ENCODE measurements at places on chromosomes 6 and 20.

GRCh38 chr6:105094133-105094640, 85.6 kb downstream of the POPDC3 start:
- no peak for DNase-seq

- no peak for DNase-seq
These were observed 60.5 kb downstream of the FNDC1 start for GRCh38 chr6:159229651-159230051.

- DNase-seq = no peak
These were observed 16.6 kb upstream of the FBXO9 start for GRCh38 chr6:53048431-53049195.

- no peak for DNase-seq
These were observed 96.5 kb downstream of the SNAP25 start for GRCh38 chr20:10315138-10315537.

DNA sequence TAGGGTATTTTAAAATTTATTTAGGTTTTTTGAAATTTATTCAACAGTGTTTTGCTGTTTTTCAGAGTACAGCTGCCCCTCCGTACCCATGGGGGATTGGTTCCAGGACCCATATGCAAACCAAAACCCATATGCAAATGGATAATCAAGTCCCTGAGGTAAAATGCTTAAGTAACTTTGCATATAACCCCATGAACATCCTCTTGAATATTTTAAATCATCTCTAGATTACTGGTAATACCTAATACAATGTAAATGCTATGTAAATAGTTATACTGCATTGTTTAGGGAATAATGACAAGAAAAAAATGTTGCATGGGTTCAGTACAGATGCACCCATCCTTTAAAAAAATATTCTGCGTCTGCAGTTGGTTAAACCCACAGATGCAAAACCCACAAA, 547.9 kb upstream of the CDH4 start:
- no peak for DNase-seq

GRCh38 chr6:34992376-34992775, 103.3 kb downstream of the ANKS1A start:
- no peak for DNase-seq

DNA sequence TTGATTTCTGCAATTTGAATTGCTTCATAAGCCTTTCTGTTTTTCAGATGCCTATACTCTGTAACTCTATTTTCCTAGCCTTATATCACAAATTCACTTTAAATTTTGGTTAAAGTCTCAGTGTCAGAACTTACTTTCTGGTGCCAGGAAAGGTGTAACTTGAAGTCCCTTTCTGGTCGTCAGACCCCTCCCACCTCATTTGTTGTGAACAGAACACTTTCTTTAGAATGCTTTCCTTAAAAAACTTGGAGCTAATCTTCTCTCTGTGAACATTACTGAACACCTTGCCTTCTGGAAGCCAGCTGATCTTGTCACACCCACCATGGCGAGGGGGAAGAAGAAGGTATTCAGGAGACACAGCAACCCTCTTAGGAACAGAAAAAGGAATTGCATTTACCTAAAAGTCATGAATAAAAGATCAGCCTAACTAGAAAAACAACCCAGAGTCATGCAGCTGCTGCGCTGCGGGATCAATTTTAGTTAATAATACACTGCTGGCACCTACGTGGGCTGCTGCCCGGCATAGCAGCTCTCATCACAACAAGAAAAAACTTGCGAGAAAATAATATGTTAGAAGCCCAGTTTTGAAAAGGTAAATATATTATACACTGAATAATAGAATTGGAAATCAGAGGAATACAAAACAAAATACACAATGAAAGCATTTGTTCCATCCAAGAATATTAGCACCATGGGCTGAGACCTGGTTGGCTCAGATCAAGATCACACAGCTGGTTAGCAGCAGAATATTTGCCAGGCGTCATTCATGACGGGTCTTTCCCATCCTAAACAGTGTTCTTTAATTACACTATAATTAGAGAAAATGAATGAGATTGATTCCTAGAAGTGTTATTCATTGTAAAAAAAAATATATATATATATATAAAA, 5.8 kb upstream of the FAM217A start:
- peak; percentile 43 for DNase-seq

- no peak for DNase-seq
These were observed 29.7 kb downstream of the MC3R start for GRCh38 chr20:56278196-56278595.

- no peak for DNase-seq
These were observed 72.6 kb downstream of the POPDC3 start for GRCh38 chr6:105107207-105107606.

DNA sequence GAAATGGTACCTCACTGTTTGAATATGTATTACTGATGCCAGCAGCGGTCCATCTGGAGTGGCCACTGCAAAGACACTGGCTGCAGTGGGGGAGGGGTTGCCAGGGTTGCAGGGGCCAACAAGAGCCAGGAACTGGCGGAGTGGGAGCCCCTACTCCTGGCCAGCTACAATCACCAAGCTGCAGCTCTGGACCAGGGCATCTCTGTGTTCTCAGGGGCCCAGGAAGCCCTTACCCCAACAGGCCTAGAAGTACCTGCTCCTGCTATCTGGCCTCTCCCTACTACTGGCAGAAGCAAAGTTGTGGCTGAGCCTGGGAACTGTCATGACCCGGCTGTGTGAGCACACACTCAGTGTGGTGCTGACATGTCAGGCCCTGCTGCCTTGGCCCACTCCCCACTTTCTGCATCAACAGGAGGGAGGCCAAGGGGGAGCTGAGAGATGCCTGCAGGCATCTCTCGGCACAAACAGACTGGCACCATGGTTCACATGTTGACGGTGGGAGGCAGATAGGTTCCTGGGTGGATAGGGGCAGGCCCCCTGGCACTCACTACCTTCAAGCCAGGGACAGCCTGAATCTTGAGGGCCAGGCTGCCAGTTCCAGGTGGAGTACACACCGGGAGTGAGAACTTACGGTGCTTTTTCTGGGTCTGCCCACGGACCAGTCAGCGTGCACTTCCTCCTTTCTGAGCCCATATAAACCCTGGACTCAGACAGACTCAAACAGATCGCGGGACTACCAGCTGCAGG, 1188.0 kb downstream of the GRIK2 start:
- no peak for DNase-seq

GRCh38 chr6:111818539-111819226, 54.6 kb downstream of the FYN start:
- no peak for DNase-seq

- no peak for DNase-seq
These were observed 33.3 kb upstream of the ZBP1 start for GRCh38 chr20:57653546-57653900.

GRCh38 chr6:108798670-108799353, 49.4 kb upstream of the ARMC2 start:
- no peak for DNase-seq

GRCh38 chr20:62921119-62921687, 5.1 kb downstream of the DIDO1 start:
- no peak for DNase-seq

DNA sequence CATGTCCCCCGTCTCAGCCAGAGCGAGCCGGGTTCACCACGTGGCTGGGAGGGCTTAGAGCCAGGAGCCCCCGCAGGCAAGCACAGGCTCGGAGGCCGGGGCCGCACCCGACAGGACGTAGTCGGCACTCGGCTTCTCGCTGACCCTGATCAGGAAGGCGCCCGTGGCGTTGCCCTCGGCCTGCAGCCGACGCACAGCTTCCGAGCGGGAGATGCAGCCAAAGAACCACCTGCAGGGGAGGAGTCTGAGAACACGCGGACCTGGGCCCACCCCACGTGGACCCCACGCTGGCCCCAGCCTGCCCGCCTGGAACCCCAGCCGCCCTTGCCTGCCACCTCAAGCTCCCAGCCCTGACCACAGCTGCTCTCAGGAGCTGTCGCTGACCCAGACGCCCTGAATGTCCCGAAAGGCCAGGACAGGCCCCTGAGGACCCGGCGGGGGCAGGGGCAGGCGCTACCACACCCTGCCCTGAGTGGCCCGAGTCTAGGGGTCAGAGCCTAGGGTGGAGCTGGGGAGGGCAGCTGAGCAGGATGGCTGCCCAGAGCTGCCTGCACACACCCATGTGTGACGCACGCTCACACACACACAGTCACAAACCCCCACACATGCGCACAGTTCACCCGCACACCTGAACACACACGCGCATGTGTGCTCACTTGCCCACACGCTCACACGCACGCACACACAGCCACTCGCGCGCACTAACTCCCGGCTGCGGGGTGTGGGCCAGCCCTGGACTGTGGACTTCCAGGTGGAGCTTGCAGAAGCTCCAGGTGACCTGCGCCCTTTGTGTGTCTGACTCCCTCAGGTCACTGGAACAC, 2.1 kb downstream of the PTK6 start:
- DNase-seq = no peak

All from caudate nucleus (tissue), 63 donors.